BJ (cell line): ENCODE measurements at places on chromosomes 1 and 21.

- no peak for DNase-seq
These were observed 5.6 kb downstream of the MCOLN2 start for GRCh38 chr1:84991097-84991920.

- peak; percentile 47 for DNase-seq
These were observed 50.2 kb upstream of the LHX8 start for GRCh38 chr1:75083848-75084514.

- DNase-seq: no peak
These were observed 135.7 kb downstream of the BEND5 start for GRCh38 chr1:48640836-48641492.

DNA sequence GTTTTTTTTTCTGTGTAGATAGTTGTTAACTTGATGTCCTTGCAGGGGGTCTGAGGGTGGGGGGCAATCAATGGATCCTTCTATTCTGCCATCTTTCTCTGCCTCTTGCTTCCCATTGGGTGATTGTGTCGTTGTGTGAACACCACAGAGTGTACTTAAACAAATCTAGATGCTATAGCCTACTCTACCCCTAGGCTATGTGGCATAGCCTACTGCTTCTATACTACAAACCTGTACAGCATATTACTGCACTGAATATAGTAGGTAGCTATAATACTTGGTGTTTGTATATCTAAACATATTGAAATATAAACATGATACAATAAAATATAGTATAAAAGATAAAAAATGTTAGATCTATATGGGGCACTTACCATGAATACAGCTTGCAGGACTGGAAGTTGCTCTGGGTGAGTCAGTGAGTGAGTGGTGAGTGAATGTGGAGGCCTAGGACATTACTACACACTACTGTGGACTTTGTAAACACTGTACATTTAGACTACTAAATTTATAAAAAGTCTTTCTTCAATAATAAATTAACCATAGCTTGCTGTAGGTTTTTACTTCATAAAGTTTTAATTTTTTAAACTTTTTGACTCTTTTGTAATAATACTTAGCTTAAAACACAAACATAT, 105.4 kb downstream of the CENPF start:
- no peak for DNase-seq

DNA sequence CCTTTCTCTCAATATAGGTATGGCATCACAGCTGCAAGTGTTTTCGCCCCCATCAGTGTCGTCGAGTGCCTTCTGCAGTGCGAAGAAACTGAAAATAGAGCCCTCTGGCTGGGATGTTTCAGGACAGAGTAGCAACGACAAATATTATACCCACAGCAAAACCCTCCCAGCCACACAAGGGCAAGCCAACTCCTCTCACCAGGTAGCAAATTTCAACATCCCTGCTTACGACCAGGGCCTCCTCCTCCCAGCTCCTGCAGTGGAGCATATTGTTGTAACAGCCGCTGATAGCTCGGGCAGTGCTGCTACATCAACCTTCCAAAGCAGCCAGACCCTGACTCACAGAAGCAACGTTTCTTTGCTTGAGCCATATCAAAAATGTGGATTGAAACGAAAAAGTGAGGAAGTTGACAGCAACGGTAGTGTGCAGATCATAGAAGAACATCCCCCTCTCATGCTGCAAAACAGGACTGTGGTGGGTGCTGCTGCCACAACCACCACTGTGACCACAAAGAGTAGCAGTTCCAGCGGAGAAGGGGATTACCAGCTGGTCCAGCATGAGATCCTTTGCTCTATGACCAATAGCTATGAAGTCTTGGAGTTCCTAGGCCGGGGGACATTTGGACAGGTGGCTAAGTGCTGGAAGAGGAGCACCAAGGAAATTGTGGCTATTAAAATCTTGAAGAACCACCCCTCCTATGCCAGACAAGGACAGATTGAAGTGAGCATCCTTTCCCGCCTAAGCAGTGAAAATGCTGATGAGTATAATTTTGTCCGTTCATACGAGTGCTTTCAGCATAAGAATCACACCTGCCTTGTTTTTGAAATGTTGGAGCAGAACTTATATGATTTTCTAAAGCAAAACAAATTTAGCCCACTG, 11.5 kb downstream of the HIPK1 start:
- DNase-seq: no peak

GRCh38 chr21:36608041-36608896, 90.6 kb upstream of the SIM2 start:
- DNase-seq: no peak

DNA sequence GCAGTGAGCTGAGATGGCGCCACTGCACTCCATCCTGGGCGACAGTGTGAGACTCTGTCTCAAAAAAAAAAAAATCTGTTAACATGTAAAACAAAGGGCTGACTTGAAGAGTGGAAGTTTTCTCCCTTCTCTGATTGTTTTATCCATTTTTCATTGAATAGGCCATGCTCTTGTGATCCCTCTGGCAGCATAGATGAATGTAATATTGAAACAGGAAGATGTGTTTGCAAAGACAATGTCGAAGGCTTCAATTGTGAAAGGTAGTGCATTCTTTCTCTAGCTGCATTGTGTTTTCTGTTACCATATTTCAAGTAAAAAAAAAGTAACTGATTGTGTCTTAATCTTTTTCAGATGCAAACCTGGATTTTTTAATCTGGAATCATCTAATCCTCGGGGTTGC, 69.6 kb upstream of the LAMC2 start:
- DNase-seq: no peak

DNA sequence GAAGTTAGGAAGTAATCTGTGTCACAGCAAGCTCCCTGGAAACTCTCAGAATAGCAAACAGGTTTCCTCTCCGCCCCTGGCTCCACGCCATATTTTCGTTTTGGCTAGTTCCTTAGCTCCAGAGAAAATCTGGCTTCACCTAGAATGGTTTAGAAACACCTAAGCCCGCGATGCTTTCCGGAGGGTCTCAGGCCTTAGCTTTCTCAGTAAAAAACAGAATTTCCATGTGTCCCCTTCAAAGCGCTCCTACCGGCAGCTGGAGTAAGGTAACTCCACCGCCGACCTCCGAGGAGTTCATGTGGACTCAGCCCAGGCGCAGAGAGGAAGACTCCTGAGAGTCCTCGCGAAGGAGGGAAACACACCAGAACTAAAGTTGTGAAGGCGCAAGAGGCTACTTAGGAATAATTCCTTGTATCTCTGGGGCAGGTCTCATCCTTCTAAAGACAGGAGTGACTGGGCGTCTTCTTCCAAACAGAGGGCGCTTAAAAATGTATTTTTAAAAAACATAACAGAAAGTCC, 406 bp downstream of the KIAA0040 start:
- no peak for DNase-seq

- DNase-seq: no peak
These were observed 165.8 kb upstream of the LRRC7 start for GRCh38 chr1:69401879-69402278.

DNA sequence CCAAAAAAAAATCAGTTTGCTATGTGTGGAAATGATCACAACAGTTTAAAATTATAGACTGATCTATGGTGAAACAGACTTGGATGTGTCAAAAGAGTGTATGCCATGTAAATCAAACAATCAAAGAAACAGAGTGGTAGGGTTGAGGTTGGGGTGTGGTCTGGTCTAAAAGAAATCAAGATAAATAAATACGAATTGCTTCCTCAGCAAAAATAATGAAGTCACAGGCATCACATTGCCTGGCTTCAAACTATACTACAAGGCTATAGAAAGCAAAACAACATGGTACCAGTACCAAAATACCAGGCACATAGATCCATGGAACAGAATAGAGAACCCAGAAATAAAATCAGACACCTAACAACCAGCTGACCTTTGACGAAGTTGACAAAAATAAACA, 1796.9 kb downstream of the NCAM2 start:
- no peak for DNase-seq

DNA sequence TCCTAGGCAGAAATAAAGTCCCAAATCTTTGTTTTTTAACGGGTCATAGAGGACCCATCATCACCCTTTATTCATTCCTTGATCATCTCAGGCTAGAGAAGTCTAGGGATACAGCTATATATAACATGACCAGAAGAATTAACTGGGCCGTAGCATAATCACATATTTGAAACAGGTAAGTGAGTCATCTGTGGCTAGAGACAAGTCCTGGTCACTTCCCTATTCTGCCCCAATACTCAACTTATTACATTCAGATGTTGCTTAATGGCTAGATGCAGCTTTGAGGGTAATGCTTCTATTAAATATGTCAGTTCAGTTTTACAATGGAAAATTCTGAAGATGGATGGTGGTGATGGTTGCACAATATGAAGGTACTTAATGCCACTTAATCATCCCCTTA, 47.0 kb downstream of the EXO1 start:
- DNase-seq: no peak

GRCh38 chr21:45507523-45507875, 34.7 kb downstream of the SLC19A1 start:
- no peak for DNase-seq

DNA sequence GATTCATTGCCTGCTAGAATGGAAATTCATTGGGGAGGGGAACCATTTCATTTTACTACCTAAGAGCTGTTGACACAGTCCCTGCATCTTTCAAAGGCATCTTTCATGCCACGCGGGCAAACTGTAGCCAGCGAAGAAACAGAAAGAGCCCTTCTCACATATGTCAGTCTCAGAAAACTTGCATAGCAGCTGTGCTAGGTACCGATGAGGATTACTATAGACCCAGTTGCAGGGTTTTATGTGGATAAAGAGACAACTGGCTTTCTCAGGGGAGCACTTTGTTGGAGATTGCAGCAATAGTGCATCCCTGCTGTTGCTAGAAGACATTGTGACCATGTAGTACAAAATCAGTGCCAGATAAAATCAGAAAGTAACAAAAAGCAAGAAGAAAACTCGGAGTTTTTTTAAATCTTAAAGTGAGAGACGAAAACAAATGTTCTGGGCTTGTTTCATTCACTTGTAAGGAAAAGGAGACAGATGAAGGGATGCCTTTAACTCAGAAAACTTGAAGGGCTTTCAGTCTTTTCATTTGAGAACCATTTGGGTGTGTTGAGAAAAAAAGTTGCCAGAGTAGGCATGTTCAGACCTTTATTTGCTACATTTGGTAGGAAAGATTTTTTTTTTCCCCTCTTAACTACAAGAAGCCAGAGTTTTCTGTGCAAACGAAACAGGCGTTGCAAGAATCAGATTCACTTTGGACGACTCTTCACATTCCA, 804.1 kb downstream of the USP25 start:
- DNase-seq: no peak

DNA sequence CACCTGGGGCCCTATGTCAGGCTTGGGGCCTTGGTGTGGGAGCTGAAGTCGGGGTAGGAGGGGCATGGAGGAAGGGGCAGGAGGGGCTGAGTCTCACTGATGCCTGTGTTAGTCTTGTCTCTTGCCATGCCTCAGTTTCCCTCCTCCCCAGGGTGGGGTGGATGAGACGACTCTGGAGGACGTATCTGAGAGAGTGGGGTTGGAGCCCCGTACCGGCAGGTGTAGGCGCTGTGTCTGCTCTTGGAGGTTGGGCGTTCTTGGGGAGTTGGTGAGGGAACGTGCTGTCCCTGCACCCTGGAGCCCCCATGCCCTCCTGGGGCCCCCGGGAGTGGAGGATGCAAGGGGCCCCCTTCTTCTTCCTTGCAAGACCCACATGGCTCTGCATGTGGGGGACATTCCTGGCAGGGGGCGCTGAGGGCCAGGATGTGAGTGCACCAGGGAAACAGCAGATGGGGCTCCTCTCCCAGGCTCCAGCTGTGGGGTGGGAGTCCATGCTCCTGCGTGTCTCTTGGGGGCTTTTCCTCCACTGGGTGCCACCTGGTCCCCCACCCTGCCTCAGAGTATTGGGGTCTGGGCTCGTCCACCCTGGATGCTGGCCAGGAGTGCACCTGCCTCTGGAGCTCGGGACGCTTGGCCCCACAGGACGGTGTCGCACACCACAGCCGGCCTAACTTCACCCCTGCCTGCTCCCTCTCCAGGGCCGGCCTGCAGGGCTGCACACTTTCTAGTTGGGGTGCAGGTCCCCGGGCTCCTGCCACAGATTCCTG, 1.4 kb upstream of the TNFRSF14 start:
- DNase-seq: no peak

DNA sequence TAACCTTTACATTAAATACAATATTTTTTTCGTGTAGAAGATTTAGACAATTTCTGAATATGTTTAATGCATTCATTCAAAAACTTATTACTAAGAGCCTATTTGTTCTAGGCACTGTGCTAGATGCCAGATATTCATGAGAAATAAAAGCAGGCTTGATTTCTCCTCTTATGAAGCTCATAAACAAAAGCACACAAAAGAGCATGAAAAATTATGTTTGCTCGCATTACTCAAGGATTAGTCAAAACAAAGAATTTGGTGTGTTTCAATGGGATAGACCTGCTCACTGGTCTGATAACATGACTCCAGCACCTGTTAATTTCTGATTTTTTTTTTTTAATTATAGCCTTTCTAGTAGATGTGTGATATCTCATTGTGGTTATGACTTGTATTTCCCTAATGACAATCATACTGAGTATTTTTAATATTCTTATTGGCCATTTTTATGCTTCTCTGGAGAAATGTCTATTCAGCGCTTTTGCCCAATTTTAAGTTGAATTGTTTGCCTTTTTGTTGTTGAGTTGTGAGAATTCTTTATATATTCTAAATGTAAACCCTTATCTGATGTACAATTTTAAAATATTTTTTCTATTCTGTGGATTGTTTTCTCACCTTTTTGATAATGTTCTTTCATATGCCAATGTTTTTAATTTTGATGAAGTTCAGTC, 382.3 kb upstream of the ADGRL4 start:
- DNase-seq: no peak

DNA sequence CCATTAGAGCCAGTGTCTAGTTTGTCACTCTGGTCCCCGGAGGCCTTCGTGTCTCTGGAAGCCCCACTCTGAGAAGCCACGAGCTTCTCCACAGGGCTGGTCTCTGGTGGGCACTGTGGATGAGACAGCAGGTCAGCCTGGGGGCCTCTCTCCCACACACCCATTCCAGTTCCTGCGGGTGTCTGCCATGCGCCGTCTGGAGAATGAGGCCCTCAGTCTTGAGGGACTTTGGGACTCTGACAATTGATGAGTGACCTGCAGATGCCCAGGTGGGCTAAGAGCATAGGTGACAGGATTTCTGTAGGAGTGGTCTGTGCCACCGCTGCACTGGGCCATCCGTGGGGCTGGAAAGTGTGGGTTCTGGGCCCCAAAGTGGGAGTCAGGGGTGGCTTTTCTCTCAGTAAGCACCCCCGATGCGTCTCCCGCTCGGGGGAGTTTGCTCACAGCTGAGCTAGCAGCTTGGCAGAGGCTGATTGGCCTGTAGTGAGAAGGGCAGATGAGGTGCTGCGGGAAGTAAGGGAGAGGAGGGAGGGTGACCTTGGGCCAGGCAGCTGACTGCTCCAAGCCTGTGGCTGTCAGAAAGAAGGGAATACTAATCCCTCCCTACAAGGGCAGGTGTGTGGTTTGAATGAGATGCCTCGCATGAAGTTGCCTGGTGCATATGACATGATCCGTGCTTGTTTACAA, 26.4 kb downstream of the LHX4 start:
- no peak for DNase-seq

GRCh38 chr1:62435231-62436038, 1.4 kb upstream of the USP1 start:
- no peak for DNase-seq

- DNase-seq: no peak
These were observed 309.2 kb downstream of the HLX start for GRCh38 chr1:221188458-221188857.

DNA sequence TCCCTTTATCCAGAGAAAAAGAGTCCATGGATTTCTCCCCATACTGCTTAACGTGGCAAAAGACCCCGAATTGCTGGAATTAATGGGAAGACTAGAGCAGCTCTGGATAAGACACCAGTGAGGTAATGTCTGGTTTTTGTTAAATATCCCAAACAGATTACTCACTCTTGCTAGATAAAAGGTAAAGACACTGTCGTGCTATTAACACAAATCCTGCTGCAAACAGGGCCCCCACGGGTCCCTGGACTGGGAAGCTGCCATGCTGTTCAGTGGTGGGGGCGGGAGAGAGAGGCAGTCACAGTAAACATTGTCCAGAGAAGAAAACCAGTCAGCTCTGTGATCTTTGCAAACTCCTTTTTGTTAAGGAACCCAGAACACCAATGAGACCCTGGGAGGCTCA, 15.2 kb upstream of the SRP9 start:
- no peak for DNase-seq
